ENCODE measurements at places on chromosomes 5 and 9.

DNA sequence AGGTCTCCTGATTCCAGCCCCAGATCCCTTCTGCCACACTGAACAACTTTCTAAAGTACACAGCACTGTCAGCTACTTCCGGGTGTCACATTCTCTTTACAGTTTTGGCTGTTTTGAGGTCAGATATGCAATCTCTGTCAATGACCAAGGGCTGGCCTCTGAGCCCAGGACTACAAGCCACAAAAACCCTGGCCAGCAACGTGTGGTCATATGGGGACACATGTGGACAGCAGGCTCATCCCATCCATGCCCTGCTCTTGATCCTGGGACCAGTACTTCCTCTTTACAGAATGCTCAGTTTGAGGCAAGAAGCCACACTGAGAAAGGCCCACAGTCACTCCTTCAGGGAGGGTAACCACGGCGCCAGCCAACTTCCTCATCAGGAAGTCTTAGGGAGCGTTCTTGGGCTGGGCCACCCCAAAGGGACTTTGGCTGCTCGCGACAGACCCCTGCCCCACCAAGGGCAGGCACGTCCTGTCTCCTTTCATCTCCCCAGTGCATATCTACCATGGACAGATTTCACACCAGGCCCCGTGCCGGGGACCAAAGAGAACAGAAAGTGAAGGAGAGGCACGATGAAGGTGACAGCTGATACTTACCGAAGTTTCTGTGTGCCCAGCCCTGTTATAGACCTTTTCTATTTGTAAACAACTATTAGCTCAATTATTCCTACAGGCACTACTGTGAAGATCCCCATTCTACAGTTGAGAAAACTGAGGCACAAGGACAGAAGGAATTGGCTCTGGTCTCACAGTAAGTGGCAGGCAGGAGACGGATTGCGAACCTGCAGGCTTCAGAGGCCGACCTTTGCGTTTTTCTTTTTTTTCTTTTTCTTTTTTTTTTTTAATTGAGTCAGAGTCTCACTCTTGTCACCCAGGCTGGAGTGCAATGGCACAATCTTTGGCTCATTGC, 37.3 kb downstream of the STK10 start:
- DNase-seq = no peak

DNA sequence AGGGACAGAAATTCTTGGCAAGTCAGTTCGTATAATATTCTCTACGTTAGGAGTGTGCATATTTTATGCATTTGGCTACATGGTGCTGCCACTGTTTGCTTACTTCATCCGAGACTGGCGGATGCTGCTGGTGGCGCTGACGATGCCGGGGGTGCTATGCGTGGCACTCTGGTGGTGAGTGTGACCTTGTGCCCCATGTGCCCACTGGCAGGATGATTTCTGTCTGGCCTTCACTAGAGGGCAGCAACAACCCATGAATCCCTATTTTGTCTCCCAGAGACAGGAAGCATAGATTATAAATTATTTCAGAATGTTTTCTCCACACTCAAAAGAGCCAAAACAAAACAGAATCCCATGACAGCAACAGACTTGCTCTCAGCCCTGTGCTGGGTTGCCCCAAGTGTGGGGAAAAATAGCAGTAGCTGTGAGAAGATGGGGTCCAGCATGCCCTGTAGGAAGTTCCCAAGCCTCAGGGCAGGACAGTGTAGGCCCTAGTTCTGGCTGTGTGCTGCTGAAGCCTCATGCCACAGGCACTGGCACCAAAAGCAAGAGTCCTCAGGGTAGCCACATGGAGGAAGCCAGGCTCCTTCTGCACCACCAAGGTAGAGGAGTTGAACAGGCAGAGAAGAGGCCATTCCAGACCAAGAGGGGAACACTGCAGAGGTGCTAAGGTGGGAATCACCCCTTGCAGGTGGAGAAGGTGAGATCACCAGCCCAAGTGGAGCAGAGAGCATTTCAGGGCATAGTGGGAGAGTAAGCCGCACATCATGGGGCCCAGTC, 16.0 kb downstream of the SLC22A5 start:
- DNase-seq = peak; percentile 45

DNA sequence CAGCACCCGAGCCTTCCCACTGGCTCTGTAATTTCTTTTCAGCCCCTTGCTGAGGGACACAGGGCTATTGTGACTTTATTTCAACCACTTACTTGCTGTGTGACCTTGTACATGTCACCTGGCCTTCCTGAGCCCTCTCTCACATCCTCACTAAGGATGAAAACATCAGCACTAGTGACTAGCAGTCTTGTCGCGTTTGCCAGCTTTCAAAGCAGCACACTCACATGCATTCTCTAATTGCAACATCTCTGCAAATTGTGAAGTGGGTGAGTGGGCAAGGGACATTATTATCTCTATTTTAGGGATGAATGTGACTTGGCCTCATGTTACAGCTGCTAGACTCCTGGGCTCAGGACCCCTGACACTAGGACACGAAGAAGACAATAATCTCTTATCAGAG, 144.5 kb downstream of the SEC61B start:
- DNase-seq = no peak

- DNase-seq = no peak
Measured at GRCh38 chr5:38607930-38608564, 51.6 kb upstream of the LIFR start.

DNA sequence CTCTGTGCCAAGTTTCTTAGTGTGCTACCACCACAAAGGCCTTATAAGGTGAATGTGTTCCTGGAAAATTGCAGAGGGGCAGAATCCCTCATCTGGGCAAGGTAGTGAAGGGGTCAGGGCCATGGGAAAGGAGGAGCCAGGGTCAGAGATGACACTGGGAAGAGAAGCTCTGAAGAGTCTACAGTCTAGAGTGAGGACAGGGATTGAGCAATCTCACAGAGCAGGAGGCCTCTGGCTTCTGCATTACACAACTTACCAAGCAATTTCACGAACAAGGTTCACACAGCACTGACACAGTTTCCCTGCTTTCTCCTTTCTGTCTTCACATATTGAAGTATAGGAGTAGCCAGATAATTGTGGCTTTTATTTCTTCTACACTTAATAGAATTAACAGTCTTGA, 24.5 kb upstream of the IDNK start:
- DNase-seq = no peak

DNA sequence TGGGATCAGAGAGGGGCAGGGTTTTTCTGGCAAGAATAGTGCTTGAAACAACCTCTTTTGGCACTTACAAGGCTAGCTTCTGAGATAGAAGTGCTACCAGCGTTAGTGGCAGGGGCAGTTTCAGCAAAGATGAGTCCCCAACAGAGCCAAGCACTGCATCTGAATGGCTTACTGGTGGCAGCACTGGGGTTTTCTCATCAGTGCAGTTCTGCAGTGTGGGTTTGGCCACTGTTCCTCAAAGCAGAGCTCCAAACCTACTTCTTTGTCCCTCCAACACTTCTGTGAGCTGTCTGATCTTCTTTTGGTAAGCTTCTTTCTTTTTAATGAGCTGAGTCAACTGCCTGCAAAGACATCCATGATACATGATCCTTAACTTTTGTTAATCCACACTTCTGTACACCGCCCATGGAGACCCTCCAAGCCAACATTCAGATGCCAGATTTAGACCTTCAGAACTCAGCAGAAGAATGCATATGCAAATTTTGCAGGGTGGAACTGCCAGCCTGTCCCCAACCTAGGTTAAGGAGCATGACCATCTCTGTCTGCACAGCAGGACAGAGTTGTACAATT, 29.9 kb upstream of the FSTL4 start:
- no peak for DNase-seq

GRCh38 chr5:109455598-109456096, 45.9 kb upstream of the PJA2 start:
- DNase-seq = no peak

- DNase-seq = no peak
Measured at GRCh38 chr9:77304543-77304942, 127.2 kb downstream of the VPS13A start.

GRCh38 chr5:151280443-151280842, 23.1 kb downstream of the SLC36A3 start:
- DNase-seq = no peak

DNA sequence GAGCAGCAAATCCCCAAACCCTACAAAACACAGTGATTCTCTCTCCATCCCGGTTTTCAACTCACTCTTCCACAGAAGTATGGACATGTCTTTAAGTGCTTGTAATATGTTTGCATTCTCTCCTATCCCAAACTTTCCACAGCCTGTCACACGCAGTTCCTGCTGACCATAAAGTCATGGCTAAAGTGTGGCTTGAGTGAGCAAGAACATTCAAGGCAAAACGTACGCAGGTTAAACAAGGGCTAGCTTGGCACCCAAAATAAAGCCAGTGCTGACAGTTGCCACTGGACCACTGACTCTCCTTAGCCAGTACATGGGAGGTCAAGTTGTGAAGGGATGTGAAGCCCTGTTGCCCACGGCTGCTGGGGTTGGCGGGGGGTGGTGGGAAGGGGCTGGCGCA, 211.1 kb upstream of the IRX1 start:
- DNase-seq = no peak

DNA sequence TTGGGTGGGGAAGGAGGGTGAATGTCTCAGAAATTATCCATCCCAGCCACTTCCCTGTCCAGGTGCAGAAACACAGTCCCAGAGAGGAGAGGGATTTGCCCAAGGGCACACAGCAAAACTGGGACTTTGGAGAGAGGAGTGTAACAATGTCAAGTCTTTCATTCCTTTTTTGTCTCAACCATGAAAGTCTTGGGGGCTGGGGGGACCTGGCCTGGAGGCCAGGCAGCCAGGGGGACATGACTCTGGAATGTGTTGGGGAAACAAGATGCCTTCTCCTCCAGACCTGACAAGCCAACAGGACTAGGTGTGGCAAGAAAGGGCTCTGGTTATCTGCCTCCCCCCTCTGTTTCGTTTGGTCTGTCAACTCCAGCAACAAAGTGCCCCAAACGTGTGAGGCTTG, 13.9 kb upstream of the HAND1 start:
- DNase-seq = no peak

GRCh38 chr9:77161966-77162365, 15.4 kb upstream of the VPS13A start:
- DNase-seq = no peak

- DNase-seq = no peak
Measured at GRCh38 chr5:179497636-179498340, 52.6 kb upstream of the RUFY1 start.

GRCh38 chr5:171739271-171739670, 46.3 kb upstream of the SMIM23 start:
- DNase-seq = no peak

GRCh38 chr5:159837860-159838259, 78.4 kb upstream of the ADRA1B start:
- no peak for DNase-seq

DNA sequence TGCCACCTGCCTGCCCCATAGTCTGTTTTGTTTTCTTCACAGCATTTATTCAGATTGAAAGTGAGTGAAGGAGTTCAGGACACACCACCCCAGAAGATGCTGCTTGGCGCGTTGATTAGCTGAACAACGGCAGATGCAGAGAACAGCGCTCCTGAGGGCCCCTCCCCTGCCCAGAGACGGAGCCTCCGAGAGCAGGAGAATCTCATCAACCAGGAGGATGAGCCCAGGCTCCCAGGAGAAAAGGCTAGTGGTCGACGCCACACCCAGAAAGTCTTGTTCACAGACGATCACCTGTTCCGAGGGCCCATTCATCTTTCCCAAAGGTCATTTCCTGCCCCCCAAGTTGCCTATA, 180.4 kb upstream of the PPP1R26 start:
- no peak for DNase-seq

DNA sequence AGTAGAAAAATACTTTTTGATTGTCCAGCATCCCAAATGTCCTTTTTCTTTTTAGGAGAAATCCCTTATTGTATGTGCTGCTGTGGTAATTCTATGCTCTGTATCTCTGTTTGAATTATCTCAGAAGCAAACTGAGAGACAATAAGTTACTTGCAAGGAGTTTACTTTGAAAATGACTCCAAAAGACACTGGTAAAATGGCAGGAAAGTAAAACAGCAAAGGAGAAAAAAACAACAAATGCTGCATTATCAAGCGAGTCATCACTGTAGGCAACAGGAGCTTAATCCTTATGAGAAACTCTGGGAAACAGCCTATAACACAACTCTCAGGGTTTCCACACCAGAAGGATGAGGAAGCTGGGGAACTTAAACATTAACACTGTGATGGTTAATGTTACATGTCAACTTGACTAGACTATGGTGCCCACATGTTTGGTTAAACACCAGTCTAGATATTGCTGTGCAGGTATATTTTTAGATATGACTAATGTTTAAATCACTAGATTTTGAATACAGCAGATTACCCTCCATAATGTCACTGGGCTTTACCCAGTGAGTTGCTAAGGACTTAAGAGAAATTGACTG, 92.6 kb upstream of the GAS1 start:
- DNase-seq = no peak

DNA sequence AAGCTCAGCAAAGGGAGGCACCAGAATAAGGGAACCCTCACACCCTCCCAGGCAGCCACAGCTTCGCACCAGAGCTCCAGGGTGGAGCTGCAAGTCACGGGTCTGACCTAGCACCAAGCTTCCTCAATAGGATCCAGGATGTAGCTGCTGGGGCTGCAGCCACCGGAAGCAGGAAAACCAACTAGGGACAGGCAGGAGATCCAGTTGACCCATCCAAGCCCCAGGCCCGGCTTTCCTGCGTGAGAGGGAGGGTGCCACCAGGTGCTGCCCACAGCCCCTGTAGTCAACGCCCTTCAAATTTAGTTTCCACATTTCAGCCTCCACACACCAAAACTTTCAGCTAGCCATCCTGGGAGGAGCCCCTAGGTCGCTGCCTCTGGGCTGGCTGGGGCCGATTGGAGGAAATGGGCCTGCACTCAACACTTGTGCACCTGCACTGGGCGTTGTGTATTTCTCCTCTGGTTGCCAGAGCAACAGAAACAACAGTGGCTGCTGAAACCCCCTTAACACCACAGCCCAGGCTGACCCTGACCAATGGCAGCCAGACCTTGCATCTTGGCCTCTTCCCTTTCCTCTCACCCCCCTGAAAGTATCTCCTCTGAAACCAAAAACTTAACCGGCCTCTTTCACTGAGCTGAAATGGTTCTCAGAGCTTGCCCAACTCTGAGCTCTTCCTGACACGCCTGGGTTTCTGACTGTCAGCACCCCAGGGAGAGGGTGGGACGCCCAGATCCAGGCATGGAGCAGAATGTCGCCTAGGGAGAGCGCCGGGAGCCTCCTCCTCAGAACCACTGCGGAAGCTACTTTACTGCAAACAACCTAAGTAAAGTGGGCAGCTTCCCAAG, 226.5 kb upstream of the MAP3K1 start:
- DNase-seq = peak; percentile 63

- DNase-seq = no peak
Measured at GRCh38 chr5:116944183-116944582, 369.6 kb upstream of the SEMA6A start.

GRCh38 chr9:130034570-130034969, 8.4 kb downstream of the FNBP1 start:
- DNase-seq = no peak

- DNase-seq = no peak
Measured at GRCh38 chr5:91111473-91112238, 271.5 kb downstream of the ARRDC3 start.

DNA sequence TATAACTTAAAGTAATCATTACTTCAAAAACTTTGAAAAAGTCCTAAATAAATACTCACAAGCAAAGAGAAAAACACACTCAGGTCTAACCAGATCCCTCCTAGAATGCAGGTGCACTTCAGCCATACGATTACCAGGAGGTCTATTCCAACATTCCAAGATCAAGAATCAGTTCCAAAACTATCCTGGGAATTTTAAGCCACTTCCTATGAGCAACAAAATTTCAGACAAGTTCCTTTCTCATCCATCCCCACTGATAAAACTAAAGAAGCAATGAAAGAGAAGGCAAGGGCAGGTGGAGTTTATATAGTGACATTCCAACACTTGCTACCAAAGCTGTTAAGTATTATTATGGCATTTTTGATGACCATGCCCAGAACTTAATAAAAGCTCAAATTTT, 29.6 kb downstream of the MLLT3 start:
- DNase-seq = no peak

GRCh38 chr5:27875148-27875547, 836.8 kb upstream of the CDH9 start:
- no peak for DNase-seq
